ENCODE measurements at places on chromosomes 5 and 9.

GRCh38 chr5:113264046-113264445 is 170.7 kb downstream of the TSSK1B start:
- DNase-seq: no peak

DNA sequence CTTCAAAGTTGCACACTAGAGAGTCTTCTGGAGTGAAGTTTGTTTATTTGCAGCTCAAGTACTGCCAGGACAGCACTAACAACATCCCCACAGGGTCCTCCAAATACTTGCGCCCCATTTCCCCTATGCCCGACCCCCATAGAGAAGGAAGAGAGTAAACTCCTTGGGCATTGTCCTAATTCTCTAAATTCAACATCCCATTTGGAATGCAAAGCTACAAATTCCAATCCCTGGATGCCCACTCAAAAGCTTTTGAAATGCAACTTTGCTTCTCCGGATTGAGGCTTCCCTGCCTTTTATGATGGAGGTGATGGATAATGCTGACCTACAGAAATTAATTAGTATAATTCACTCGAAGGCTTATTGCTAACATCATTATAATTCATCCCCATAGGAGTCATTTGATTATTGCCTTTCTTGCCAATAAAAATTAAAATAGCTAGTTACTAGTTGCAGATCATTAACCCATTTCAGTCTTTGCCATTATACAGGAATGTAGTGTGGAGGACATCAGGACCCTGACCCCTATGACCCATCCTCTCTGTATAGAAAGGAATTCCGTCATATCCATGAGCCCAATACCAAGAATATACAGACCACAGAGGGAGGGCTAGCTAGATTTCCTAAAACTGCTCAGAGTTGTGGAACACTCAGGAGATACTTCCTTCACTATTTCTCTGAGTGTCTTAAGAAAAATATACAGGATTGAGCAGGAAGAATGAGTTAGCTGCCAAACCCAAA is 277.6 kb downstream of the ZNF608 start:
- no peak for DNase-seq

DNA sequence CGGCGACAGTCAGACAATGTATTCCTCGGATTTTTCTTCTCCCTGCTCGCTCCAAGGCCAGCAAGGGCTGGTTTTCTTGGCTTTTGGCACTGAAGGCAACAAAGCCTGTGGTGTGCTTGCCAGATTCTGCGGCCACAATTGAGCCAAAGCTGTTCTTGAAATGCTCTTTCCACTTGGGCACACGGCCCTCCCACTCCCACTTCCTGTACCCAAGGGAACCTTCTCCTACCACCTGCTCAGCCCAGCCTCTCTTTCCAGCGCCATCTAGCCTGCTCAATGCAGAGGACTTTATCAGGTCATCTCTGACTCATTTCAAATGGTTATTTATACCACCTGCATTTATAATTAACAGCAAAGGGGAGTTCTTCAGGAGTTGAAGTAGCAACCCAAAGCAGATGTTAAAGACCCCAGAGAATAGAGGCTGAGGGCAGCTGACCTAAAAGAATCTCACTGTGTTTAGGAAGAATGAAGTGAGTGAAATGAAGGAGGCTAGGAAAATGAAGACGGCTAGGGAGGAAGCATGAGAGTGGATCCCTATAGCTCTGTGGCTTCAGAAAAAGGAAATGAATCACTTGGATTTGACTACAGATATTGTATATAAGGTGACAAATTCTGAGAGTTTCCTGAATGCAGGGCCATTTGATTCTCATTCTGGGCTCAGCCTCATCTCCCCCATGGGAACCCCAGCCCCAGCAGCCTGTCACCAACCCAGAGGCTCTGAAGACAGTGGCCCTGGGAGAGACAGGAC is 439.0 kb downstream of the ENC1 start:
- no peak for DNase-seq

DNA sequence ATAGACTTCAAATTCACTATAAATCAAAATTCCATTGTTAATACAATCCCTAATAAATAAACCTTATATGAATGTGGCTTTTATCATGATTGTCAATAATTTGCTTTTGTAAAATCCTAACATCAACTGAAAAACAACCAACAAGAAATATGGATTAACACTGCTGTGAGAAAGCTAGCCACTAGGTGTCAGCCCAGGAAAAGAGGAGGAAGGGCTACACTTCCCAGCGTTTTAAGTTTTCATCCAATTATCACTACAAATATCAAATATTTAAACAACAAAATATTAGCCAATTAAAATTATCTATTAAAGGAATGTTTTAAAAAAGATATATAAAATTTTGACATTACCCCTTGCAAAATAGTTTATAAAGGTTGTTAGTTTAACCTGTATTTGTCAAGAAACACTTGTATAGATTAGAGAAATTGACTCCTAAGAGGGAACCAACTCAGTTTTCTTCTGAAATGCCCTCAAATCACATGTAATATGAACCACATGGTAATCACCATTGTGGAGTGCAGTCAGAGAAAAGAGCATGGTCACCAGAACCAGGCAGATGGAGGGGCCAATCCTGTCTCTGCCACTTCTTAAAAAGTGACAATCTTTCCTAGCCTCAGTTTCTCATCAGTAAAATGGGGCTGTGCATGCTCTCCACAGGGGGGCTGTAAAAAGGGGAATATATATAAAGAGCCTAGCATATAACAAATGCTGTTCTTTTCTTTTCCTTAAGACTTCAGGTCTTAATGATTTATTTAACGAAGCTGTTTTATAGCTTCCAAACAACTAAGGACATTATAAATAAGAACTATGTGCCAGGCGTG is 188.2 kb downstream of the CRB2 start:
- no peak for DNase-seq

DNA sequence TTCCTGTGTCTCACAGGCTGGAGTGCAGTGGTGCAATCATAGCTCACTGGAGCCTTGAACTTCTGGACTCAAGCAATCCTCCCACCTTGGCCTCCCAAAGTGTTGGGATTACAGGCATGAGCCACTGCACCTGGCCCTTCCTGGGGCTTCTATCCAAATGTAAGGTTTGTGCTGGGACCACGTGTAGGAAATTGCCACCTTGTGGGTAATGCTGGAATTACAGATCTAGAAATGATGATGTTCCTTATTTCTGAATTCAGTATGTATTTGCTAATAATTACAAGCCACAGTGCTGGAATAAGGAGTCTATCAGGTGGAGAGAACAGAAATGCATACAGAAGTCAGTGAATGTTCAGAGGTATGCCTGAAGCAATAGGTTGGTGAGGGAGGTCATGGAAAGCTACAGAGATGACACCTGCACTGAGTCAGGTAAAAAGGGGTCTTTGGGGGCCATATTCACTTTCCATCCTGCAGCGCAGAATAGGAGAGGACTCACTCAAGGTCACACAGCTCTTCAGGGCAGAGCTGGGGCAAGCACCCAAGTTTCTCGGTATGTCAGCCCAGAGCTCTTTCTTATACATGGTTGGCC is 8.8 kb upstream of the IGFBPL1 start:
- no peak for DNase-seq

DNA sequence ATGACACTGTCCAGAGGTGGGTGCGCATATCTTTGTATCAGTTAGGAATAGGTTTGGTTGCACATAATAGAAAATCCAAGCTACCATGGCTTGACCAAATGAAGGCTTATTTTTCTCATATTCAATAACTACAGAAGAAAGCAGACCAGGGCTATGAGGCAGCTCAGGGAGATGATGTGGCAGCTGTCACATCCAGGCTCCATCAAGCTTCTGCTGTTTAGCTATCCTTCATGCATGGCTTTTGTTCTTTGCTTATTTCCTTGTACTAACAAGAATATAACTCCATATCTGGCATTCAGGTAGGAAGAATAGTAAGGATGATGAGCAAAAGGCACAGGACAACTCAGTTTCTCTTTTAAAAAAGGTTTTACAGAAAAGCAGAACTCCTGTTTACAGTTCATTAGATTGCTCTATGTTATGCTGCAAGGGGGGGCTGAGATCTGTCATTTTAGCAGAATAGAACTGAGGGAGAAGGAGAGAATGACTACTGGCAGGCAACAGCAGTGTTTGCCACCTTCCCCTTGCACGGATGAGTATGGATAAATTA is 336.1 kb downstream of the MLLT3 start:
- no peak for DNase-seq

- DNase-seq: no peak
Observed at GRCh38 chr5:36089989-36090388, 23.3 kb upstream of the UGT3A2 start.

- no peak for DNase-seq
Observed at GRCh38 chr5:58849921-58850667, 267.2 kb downstream of the RAB3C start.

- no peak for DNase-seq
Observed at GRCh38 chr5:9059920-9060691, 485.8 kb downstream of the SEMA5A start.

GRCh38 chr5:144203750-144204596 is 33.3 kb downstream of the KCTD16 start:
- DNase-seq: no peak

- DNase-seq: no peak
Observed at GRCh38 chr5:82597437-82597836, 319.3 kb upstream of the RPS23 start.

DNA sequence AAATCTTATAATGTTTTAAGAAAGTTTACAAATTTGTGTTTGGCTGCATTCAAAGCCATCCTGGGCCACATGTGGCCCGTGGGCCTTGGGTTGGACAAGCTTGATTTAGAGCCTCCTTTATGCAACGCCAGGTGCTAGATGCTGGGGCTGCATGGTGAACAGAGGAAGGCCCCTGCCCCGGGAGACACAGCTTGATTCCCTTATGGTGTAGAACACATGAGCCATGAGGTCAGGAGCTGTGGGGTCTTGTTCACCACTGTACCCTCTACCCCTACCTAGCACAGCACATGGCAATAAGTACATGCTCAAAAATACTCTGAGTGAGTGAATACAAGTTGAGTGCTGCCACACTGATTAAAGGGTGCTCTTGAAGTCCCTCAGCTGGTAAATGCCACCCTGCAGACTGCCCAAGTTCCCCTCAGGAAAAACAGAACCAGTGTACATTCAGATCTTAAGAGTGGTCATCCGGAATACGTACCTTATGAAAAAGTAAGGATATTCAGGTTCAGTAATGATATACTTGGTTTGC is 71.9 kb downstream of the ARRDC3 start:
- no peak for DNase-seq

- no peak for DNase-seq
Observed at GRCh38 chr9:17757816-17758215, 178.9 kb downstream of the SH3GL2 start.

- no peak for DNase-seq
Observed at GRCh38 chr9:93505541-93506132, 52.3 kb upstream of the FAM120AOS start.

DNA sequence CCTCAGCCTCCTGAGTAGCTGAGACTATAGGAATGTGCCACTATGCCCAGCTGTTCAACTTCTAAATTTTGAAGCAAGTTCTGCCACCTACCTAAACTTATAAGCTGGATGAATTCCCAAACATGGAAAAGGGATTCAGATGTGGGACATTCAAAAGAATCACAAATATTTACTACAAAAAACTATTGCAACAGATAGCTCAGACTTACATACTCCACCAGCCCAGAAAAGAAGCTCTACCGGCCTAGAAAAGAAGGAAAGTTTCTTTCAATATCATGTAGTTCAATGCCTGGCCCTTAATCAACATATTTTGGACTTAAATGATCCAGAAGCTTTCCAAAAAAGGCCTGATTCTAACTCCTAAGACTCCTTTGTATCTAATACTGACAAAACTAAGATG is 23.8 kb downstream of the SH3RF2 start:
- no peak for DNase-seq

DNA sequence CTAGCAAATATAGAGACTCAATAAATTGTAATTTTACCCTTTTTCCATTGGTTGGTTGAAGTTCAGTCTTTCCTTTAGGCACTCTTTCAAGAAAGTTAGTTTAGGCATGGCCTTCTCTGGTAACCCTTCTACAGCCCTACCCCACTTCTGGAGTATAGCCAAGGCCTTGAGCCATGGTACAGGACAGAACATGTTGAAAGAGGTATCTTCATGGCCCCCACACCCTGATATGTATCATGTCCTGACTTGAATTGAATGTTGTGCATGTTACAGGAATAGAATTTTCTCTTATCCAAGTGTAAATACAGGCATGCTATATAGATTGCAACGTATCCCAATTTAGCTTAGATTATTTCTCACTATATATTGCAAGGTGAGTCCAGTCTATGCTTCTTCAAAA is 175.6 kb downstream of the CD180 start:
- DNase-seq: no peak

GRCh38 chr5:138824924-138825863 is 49.9 kb downstream of the LRRTM2 start:
- no peak for DNase-seq

DNA sequence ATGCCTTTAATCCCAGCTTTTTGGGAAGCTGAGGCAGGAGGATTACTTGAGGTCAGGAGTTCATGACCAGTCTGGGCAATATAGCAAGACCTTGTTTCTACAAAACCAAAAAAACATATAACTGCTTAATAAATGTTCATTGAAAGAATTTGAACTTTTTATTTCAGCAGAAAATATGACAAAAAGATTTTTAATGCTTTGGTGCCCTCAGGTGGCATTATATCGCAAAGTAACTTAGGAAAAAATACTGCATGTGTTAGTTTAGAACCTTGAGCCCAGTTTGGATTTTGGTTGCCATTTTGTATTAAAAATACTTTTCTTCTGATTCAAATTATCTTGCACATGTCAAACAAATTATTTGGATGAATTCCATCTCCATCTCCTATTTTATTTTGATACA is 103.2 kb downstream of the GPBP1 start:
- no peak for DNase-seq

- DNase-seq: no peak
Observed at GRCh38 chr5:33516421-33516820, 75.7 kb downstream of the TARS1 start.

DNA sequence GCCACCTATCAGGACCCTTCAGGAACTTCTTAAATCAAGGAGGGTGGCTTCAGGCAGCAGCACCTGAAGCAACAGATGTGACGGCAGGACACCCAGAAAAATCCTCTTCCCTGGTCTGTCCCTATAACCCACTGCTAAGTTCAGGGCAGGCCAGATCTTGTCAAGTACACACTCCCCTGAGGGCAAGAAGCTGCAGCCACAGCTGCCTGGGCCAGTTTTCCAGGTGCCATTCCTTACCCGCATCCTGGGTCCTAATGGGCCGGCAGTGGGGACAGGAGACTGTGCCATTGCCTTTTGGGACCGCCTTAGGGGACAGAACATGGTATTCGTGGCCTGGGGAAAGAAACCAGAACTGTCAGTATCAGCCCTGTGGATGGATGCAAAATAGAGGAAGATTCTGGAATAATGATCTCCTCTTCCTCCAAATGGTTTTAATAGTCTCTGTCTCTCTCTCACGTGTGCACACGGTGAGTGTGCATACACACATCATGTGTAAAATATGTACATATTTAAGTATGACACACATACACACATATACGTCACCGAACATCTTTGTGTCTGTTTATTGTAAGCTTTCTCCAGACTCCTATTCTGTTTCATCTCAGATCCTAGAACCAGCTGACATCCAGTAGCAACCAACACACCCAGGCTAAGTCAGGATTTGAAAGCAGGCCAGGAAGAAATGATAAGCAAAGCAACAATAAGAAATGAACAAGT is 14.0 kb downstream of the ORM2 start:
- no peak for DNase-seq

DNA sequence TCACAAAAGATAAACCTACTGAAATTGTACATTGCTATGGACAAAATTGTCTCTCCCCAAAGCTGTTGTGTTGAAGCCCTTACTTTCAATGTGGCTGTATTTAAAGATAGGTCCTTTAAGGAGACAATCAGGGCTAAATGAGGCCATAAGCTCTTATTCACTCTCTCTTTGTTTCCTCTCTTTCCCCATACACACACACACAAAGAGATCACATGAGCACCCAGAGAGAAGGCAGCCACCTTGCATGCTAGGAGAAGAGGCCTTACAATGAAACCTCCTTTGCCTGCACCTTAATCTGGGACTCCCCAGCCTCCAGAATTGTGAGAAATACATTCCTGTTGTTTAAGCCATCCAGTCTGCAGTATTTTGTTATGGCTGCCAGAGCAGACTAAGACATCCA is 1295.6 kb upstream of the CDH6 start:
- no peak for DNase-seq
